Neural crest cell (in vitro differentiated cells): ENCODE measurements at places on chromosomes 3 and 15. TPM values are rescaled to one million over a fixed set of nuclear protein-coding genes. Genes with fewer than 3 reads are reported as not detected.

CMSS1 gene
- 60.9 and 67.9 TPM in 2 replicates for total RNA-seq

BOC gene
- total RNA-seq: 114 and 130 TPM in 2 replicates

PLOD2 gene
- total RNA-seq: 12.7 and 13.0 TPM in 2 replicates

RETNLB gene
- total RNA-seq: not detected in 2 replicates

TMEM108 gene
- total RNA-seq: 5.3 and 5.8 TPM in 2 replicates

ITIH1 gene
- not detected in 2 replicates for total RNA-seq

- no peaks in the 10 kb centered on the region for H3K4me1 ChIP-seq
- no peak overlapping the region for H3K4me3 ChIP-seq
- H3K27me3 ChIP-seq: no peaks in the 10 kb centered on the region
- DNase-seq: no peak
- no peaks in the 10 kb centered on the region for H3K36me3 ChIP-seq
These were observed 53.3 kb upstream of the FOXB1 start for GRCh38 chr15:59950603-59951388.

- no peaks in the 10 kb centered on the region for H3K36me3 ChIP-seq
- H3K27me3 ChIP-seq: no peaks in the 10 kb centered on the region
- no peak for DNase-seq
- peaks cover 48% of the 10 kb centered on the region for H3K4me1 ChIP-seq
- no peak overlapping the region for H3K27ac ChIP-seq
These were observed 200.5 kb upstream of the LRTM1 start for GRCh38 chr3:55128225-55128823.

DNA sequence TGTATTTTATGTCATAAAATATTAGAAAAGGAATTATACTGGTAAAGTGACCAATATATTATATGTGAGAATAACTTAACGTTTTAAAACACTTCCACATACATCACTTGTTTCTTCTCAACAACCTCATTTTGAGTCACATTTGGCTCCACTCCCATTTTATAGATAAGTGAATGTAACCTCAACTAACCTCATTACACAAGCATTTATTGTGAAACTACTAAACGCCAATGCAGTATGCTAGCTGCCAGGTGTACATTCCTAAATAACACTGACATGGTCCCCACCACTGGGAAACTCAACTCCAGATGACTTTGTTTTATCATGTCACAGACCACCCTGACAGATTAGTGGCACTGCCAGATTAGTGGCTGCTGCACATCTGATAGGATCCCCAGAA, 249.7 kb upstream of the CNTN4 start:
- H3K4me3 ChIP-seq: no peak overlapping the region
- H3K4me1 ChIP-seq: peaks cover 4% of the 10 kb centered on the region
- H3K27me3 ChIP-seq: no peaks in the 10 kb centered on the region
- DNase-seq: no peak

GRCh38 chr3:13207578-13207922, 134.3 kb upstream of the IQSEC1 start:
- H3K4me3 ChIP-seq: no peak overlapping the region
- no peak for DNase-seq
- H3K27me3 ChIP-seq: peaks cover 15% of the 10 kb centered on the region
- no peaks in the 10 kb centered on the region for H3K36me3 ChIP-seq
- H3K4me1 ChIP-seq: no peaks in the 10 kb centered on the region

DNA sequence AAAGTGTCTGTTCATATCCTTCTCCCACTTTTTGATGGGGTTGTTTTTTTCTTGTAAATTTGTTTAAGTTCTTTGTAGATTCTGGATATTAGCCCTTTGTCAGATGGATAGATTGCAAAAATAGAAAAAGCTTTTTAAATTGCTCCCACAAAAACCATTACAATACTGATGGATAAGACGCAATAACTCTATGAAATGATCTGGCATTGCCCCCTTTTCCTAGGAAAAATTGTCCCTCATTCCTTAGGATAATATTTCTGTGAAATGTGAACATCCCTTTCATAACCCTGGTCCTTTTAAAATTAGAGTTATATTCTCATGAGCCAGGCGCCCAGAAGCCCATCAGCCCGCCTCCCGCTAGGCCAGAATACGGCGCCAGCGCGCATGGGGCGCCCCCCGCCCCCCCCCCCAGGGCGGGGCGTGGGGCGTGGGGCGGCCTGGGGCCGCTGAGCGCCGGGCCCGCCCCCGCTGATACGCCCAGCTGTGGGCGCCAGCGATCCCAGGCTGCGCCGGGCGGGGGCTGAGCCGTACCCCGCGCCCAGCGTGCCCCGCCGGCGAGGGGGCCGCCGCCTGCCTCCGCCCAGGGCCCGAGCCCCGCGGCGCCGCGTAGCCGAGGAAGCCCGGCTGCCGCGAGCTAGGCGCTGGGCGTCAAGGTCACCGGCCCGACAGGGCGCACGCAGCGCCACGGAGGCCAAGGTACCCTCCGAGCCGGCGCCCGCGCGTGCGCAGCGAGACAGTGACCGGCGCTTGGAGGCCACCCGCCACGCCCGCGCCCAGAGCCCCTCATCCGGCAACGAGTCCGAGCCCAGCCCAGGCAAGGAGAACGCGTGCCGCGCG, 11.1 kb upstream of the ROPN1B start:
- H3K27me3 ChIP-seq: peaks cover 40% of the 10 kb centered on the region
- DNase-seq: no peak
- H3K4me1 ChIP-seq: no peaks in the 10 kb centered on the region
- H3K36me3 ChIP-seq: peaks cover 2% of the 10 kb centered on the region
- H3K4me3 ChIP-seq: peak overlapping the region; percentile 64
- H3K27ac ChIP-seq: no peak overlapping the region

DNA sequence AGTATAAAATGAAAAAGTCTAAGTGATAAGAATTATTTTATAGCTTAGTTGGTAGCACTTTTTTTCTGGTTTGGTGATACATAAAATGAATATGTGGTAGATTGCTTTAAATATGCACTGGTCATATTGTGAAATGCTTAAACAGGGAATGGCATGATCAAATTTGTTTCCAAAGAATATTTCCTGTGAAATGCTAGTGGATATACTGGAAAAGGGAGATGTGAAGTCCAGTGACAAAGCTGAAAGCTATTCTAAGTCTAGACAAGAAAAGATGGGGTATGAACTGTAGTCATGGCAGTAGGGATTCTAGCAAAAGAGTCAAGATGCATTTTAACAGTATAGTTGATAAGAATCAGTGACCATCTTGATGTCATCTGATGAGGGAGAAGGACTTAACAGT, 98.9 kb upstream of the MME start:
- H3K36me3 ChIP-seq: peaks cover 3% of the 10 kb centered on the region
- no peak overlapping the region for H3K4me3 ChIP-seq
- no peak for DNase-seq
- no peak overlapping the region for H3K27ac ChIP-seq
- H3K4me1 ChIP-seq: peaks cover 4% of the 10 kb centered on the region
- no peaks in the 10 kb centered on the region for H3K27me3 ChIP-seq

DNA sequence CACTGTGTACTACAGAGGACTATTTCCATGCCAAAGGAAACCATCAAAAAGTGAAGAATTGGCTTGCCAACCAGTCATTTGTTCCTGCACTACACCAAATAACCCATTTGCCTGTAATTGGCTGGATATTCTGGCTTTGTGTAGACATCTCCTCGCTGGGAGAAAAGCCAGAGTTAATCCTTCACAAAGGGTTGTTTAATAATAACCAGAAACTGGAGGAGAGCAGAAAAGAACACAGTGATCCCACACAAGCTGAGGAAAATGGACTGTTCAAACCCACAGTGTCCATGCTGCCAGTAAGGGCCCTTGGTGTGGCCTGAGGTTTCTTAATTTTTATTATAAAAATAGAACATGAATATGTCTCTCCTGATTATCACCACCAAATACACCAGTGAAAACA, 294.0 kb downstream of the RORA start:
- H3K36me3 ChIP-seq: peaks cover 2% of the 10 kb centered on the region
- H3K4me1 ChIP-seq: no peaks in the 10 kb centered on the region

DNA sequence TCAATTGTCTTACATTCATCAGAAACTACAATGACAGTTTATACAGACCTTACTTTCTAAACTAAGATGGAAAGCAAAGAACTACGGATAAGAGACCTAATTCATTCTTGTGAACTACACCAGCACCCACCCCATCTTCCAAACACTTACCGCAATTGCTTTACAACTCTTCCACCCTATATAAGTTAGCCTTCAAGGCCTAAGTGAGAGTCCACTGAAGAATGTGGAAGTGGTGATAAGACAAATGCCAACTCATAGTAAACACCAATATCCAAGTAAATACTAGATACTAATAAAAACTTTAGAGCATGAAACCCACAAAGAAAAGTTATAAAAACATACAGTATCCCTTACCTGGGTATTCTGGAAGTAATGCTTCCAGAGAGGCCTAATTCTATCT, 13.6 kb downstream of the ARF4 start:
- H3K4me3 ChIP-seq: no peak overlapping the region
- peaks cover 2% of the 10 kb centered on the region for H3K36me3 ChIP-seq
- no peak overlapping the region for H3K27ac ChIP-seq
- no peaks in the 10 kb centered on the region for H3K27me3 ChIP-seq
- no peaks in the 10 kb centered on the region for H3K4me1 ChIP-seq
- no peak for DNase-seq

GRCh38 chr3:138588445-138588844, 5.6 kb downstream of the CEP70 start:
- no peak overlapping the region for H3K27ac ChIP-seq
- H3K4me3 ChIP-seq: no peak overlapping the region

DNA sequence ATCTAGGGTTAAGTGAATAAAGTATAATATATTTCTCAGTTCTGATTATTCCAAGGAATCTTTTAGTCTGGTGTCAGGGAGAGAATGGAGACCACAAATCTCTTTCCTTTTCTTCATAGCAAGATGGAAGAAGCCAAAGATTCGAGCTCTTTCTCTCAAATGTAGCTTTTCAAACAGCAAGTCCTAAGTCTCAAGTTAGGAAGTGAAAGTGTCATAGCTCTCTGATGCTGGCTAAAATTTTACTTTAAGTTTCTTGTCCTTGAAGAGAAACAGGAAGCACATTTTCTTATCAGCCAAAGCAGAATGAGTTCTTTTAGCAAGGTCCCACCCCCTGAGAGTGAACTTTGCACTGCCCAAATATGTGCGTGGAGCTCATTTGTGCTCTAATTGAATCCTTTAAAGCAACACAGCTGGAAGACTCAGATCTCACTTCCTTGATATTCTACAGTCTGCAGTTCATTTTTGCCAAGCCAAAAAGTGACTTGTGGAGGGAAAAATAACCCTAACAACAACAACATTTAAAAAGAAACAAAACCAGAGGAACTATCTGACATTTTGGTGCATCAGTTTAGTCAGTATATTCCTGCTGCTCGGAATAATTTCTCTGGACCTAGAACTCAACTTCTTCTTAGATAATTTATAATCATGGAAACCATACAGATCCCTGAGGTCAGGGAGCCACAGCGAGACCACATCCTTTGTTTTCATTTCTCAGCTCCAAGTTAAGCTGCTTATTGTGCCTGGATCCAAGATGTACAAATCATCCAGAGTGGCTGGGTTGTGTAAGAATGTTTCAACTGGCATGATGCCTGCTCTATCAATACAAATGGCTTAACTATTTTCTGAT, 238.7 kb upstream of the P2RY1 start:
- no peaks in the 10 kb centered on the region for H3K27me3 ChIP-seq
- DNase-seq: no peak
- H3K4me3 ChIP-seq: no peak overlapping the region
- H3K27ac ChIP-seq: peak overlapping the region; percentile 86
- H3K36me3 ChIP-seq: peaks cover 2% of the 10 kb centered on the region

- H3K36me3 ChIP-seq: peaks cover 19% of the 10 kb centered on the region
- DNase-seq: no peak
- no peaks in the 10 kb centered on the region for H3K27me3 ChIP-seq
- no peak overlapping the region for H3K4me3 ChIP-seq
These were observed 46.8 kb downstream of the ST6GAL1 start for GRCh38 chr3:186976837-186977750.

DNA sequence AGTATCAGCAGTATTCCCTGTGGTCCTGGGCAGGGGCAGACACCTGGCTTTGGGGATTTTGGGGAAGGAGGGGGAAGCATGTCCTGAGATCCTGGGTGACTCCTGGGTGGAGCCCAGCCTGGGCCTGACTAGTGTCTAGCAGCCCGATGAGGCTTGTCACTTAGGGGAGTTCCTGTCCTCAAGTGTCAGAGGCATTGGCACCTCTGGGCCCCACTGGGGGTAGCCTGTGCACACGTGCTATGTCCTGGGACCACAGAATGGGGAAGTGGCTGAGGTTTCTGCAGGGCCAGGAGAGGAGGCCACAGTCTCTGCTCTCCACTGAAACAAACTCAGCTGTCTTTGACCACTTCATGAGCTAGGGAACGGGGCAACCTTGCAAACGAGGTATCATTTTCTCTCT, 31.5 kb upstream of the ADCY5 start:
- no peaks in the 10 kb centered on the region for H3K27me3 ChIP-seq
- no peaks in the 10 kb centered on the region for H3K36me3 ChIP-seq
- no peak for DNase-seq
- H3K4me3 ChIP-seq: no peak overlapping the region
- H3K27ac ChIP-seq: no peak overlapping the region

DNA sequence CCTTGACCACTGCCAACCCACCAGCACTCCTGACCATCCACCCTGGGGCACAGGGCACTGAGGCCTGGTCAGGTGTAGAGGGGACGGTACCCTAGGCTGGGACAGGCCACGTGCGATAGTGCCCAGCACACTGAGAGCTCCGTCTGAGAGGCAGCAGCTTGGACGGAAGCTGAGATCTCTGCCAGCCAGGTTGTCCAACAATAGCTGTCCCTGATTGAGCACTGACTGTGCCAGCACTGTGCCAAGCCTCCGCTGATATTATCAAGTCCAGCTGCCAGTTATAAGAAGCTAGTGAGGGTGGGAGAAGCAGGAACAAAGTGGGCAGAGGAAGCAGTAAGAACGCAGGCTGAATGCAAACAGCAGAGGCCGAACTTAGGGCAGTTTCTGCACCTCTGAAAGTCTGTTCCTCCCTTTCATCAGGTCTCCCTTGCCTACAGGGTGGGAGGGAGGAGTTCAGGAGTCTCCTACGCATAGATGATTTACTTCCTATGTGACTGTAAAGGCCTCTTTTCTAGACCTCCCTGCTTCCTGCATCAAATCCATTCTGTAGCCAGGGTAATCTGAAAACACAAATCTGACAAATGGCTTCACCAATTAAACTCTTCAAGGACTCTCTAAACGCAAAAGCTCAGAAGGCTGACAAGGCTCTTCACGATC, 29.7 kb downstream of the MRPS11 start:
- H3K27me3 ChIP-seq: no peaks in the 10 kb centered on the region
- no peak overlapping the region for H3K27ac ChIP-seq
- no peaks in the 10 kb centered on the region for H3K4me1 ChIP-seq
- no peaks in the 10 kb centered on the region for H3K36me3 ChIP-seq
- H3K4me3 ChIP-seq: no peak overlapping the region
